ENCODE measurements at places on chromosomes 1 and 21.

DNA sequence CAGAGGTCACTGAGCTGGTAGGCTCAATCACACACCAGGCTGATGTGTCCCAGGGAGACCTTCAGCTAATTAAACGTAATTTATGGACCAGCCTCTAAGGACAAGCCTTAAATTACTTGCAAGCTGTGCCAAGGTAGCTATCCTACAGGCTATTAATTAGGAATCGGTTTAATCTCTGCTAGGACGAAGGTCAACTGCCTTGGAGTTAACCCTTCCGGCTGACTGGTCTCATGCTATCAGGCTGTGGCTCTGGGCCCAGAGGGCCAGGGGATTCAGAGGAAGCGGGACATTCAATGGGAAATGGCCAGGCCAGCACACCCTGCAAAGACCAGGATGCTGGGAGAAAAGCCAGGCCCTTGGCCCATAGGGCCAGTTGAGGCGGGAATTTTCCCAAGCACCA is 19.0 kb downstream of the DHRS3 start:
- no peak overlapping the region for H3K27ac ChIP-seq
- H3K36me3 ChIP-seq = no peaks in the 10 kb centered on the region
- H3K4me1 ChIP-seq = no peaks in the 10 kb centered on the region

DNA sequence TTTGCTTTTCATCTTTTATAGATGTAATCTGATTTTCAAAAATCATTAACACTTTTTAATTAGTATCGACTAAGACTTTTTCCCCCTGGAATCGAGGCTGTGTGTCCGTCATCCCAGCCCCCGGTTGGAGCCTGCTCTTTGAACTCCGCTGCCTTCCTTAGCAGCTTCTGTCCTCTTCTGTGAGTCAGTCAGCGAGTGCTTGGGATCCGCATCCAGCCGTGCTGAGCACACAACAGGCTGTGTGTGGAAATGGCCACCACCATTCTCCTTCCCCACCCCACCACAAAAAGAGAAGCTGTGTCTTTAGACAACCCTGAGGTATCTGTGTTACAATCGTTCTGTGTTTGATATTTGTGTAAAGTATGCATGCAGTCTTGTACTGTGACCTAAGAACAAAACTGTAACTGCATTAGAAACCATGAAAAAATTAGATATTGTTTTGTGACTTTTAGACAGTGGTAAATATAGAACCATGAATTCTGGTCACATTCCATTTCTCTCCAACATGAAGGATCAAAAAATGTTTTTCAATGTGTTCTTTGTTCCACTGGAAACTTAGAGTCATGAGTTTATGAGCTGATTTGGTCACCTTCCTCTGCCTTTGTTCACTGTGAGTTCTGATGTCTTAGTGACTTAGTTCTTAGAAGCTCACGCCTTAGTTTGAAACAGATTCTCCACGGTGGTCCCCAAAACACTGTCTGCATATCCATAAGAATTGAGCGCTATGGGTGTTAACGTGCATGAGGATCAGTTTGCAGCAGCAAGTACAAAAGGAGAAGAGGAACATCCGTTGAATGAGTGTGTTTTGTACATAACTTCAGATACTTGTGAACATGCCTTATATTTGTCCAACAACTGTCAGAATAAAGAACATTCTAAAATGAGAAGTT is 64.7 kb downstream of the VPS26C start:
- H3K27me3 ChIP-seq = peaks cover 2% of the 10 kb centered on the region
- H3K4me1 ChIP-seq = peaks cover 4% of the 10 kb centered on the region
- H3K4me3 ChIP-seq = no peak overlapping the region
- DNase-seq = no peak

DNA sequence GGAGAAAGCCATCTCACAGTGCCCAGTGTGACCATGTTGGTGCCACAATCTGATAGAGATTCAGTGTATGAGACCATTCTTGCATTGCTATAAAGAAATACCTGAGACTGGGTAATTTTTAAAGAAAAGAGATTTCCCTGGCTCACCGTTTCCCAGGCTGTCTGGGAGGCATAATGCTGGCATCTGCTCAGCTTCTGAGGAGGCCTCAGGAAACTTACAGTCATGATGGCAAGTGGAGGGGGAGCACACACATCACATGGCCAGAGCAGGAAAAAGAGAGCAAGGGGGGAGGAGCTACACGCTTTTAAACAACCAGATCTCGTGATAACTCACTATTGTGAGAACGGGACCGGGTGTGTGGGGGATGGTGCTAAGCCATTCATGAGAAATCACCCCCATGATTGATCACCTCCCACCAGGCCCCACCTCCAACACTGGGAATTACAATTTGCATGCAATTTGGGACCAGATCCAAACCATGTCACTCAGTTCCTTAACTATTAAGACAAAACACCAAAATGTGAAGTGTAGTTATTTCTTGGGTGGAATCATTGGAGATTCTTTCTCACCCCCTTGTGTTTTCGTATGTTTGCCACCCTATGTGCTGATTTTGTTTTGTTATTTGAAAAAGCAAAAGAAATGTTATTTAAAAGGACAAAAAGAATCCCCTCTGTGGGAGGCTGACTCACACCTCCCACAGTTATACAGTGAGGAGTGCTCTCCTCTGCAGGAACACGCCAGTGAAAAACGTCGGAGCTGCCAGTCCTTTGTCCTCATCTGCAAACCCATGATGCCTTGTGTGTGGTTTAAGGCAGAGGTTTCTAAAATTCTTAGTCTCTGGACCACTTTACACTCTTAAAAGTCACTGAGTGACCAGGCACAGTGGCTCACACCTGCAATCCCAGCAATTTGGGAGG is 46.9 kb upstream of the IFNLR1 start:
- H3K4me3 ChIP-seq = no peak overlapping the region
- H3K36me3 ChIP-seq = no peaks in the 10 kb centered on the region
- no peak overlapping the region for H3K27ac ChIP-seq

GRCh38 chr1:8847990-8848389 is 30.5 kb downstream of the ENO1 start:
- peaks cover 4% of the 10 kb centered on the region for H3K36me3 ChIP-seq
- DNase-seq = no peak
- no peak overlapping the region for H3K4me3 ChIP-seq
- H3K27ac ChIP-seq = peak overlapping the region; percentile 43
- peaks cover 29% of the 10 kb centered on the region for H3K4me1 ChIP-seq

- no peak for DNase-seq
- no peaks in the 10 kb centered on the region for H3K27me3 ChIP-seq
- H3K27ac ChIP-seq = no peak overlapping the region
- peaks cover 8% of the 10 kb centered on the region for H3K4me1 ChIP-seq
- no peaks in the 10 kb centered on the region for H3K36me3 ChIP-seq
These were observed 12.1 kb downstream of the LRRC8B start for GRCh38 chr1:89536555-89537341.

DNA sequence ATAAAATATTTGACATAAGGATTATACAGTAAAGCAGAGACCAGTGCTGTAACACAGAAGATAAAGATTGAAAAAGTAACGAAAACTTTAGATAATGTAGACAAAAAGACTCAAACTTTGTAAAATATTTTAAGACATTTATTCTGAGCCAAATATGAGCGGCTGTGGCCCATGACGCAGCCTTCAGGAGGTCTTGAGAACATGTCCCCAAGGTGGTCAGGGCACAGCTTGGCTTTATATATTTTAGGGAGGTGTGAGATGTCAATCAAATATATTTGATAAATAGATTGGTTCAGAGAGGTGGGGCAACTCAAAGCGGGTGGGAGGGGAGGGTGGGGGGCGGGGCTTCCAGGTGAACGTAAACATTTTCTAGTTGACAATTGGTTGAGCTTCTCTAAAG is 81.2 kb downstream of the WDR4 start:
- no peak overlapping the region for H3K4me3 ChIP-seq
- H3K36me3 ChIP-seq = no peaks in the 10 kb centered on the region
- DNase-seq = no peak
- H3K27me3 ChIP-seq = peaks cover 5% of the 10 kb centered on the region
- H3K27ac ChIP-seq = no peak overlapping the region
- H3K4me1 ChIP-seq = no peaks in the 10 kb centered on the region

DNA sequence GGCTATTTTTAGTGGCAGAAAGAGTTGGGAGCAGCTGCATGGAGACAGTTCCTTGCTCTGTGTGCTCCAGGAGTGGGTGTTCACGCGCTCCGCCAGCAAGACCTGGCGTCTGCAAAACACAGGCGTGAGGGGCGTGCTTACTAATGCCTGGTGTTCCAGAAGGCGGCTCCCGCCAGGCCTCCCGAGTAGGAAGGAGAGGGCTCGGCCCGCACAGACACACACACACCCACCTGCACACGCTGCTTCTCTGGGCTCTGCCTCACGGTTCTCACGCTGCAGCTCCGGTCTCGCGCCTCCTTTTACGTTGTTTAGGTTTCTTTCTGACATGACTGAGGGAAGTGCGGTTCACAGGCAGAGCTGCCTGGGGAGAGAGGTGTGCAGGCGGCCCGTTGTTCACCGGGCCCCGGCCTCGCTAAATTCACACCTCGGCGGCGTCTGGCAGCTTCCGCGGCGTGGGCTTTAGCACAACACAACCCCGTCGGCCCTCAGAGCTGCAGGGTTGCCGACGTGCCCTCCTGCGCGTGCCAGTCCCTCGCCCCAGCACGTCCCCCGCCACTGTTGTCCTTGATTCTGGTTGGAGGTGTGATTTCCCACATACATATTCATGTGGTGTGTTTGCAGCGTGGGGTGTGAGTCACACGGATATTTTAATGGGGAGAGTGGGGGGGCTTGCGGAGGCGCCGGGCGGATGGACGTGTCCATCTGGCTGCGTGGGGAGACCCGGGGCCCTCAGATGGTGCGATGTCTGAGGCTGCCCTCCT is 77.0 kb downstream of the SKI start:
- peaks cover 5% of the 10 kb centered on the region for H3K36me3 ChIP-seq
- H3K4me1 ChIP-seq = peaks cover 6% of the 10 kb centered on the region
- no peak for DNase-seq
- H3K4me3 ChIP-seq = no peak overlapping the region
- no peak overlapping the region for H3K27ac ChIP-seq

DNA sequence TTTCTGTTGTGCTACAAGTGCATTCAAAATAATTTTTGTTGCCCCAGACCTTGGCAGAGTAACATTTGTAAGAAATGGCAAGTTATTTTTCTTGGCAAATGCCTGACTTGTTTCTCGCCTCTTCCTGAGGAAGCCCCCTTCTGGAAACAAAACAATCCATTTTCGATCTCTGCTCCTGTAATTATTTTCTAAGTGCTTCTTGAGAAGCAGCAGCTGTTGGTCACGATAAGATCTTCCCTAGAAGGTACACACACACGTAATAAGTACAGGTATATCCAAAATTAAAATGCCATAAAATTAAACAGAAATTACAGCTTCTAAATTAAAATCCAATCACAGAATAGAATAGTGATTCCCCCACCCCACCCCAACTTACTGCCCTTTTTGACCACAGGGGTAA is 47.3 kb downstream of the LPGAT1 start:
- no peaks in the 10 kb centered on the region for H3K36me3 ChIP-seq
- no peaks in the 10 kb centered on the region for H3K27me3 ChIP-seq
- DNase-seq = no peak

- no peak overlapping the region for H3K4me3 ChIP-seq
- H3K4me1 ChIP-seq = no peaks in the 10 kb centered on the region
- H3K27ac ChIP-seq = no peak overlapping the region
- no peaks in the 10 kb centered on the region for H3K36me3 ChIP-seq
- H3K27me3 ChIP-seq = no peaks in the 10 kb centered on the region
- DNase-seq = no peak
These were observed 11.8 kb upstream of the KIAA0040 start for GRCh38 chr1:175204330-175204729.

DNA sequence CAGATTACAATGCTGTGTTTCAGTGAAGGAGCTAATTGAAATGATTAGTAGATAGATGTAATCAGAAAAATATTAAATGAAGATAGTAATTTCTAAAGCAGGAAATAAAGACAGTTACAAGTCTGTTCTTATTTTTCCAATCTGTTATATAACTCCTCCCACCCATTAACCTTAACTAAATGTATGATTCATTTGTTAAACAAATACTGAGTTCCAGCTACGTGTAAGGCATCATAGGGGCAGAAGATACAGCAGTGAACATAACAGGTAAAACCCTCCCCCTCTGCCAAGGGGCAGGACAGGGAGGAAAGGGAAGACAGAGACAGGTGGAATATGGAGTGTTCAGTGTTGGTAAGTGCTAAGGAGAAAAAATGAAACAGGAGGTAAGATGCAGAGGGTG is at the start of gene FAM177B:
FAM177B (plus strand) TSS at position 231 of the 400 bp plus-strand sequence. CDS start 9,344 bp downstream, outside the sequence.
- peaks cover 1% of the 10 kb centered on the region for H3K4me1 ChIP-seq
- H3K36me3 ChIP-seq = no peaks in the 10 kb centered on the region
- H3K27ac ChIP-seq = no peak within 1 kb of the TSS
- no peaks in the 10 kb centered on the region for H3K27me3 ChIP-seq
- H3K4me3 ChIP-seq = no peak within 1 kb of the TSS

DNA sequence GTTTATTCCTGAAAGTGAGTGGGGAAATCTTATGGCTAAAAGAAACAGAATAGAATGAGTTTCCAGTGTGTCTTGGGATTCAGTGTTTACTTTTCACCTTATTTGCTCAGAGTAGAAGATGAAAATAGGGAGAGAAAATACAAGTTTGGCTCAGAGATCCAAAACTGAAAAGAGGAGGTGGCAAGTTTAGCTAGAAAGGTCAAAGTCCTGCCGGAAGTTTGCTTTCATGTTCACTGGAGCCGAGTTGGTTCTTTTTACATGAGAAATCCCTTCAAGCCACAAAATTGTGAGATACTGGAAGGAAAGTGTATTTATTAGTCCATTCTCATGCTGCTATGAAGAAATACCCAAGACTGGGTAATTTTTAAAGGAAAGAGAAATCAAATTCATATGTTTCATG is 604.6 kb downstream of the MRPL39 start:
- H3K4me1 ChIP-seq = no peaks in the 10 kb centered on the region
- H3K27ac ChIP-seq = no peak overlapping the region
- H3K4me3 ChIP-seq = no peak overlapping the region
- no peaks in the 10 kb centered on the region for H3K36me3 ChIP-seq
- no peaks in the 10 kb centered on the region for H3K27me3 ChIP-seq

DNA sequence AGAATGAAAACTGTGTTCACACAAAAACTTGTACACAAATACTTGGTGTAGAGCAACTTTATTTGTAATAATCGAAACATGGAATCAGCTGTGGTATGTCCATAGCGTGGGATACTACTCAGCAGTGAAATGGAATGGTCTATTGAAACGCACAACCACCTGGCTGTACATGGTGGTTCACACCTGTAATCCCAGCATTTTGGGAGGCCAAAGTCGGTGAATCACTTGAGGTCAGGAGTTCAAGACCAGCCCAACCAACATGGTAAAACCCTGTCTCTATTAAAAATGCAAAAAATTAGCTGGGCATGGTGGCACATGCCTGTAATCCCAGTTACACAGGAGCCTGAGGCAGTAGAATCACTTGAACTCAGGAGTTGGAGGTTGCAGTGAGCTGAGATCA is 356.8 kb downstream of the RYR2 start:
- peaks cover 15% of the 10 kb centered on the region for H3K4me1 ChIP-seq
- peaks cover 2% of the 10 kb centered on the region for H3K27me3 ChIP-seq
- peaks cover 43% of the 10 kb centered on the region for H3K36me3 ChIP-seq
- no peak overlapping the region for H3K27ac ChIP-seq
- H3K4me3 ChIP-seq = no peak overlapping the region
- DNase-seq = no peak

DNA sequence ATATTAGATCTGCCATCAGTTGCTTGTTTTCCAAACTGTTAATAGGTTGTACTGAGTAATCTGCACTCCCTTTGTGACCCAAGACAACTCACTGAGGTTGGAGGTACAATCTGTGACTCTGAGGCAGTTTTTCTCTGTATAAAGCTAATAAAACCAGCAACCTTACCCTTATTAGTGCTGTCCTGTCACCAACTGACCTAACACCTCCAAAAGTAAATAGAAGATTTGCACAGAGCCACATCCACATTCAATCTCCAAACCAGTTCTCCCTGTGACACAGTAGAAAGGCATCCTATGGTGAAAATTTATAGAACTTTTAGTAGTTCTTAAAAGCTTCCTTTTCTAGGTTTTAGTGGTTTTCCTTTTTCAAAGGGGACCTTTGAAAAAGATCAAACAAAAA is 140.4 kb upstream of the ADGRL2 start:
- H3K27me3 ChIP-seq = no peaks in the 10 kb centered on the region
- no peak overlapping the region for H3K27ac ChIP-seq
- H3K36me3 ChIP-seq = no peaks in the 10 kb centered on the region
- peaks cover 5% of the 10 kb centered on the region for H3K4me1 ChIP-seq
- DNase-seq = no peak
- H3K4me3 ChIP-seq = no peak overlapping the region
